COLO829 (cell line): ENCODE measurements at places on chromosomes 7 and 10.

- DNase-seq, result no peak
Measured at GRCh38 chr10:75297021-75297599, 61.4 kb upstream of the COMTD1 start.

- DNase-seq, result no peak
Measured at GRCh38 chr7:95691464-95691863, 80.9 kb upstream of the DYNC1I1 start.

DNA sequence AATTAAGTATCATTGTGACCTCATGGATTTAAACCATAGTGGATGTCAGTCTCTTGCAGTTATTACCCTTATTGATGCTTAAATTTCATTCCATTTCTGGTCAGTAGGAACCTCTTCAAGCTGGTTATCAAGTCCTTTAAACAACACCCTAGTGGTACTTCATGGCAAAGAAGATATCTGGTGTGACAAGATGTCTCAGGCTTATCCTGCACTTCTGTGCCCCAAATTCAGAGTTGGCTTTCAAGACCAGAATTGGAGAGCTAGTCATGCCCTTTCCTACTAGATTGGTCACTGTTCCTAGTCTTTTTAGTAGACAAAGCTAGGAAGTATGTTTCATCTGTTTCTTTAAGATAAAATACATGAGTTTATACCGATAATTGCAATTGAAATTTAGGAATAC, 54.9 kb downstream of the KMT2E start:
- DNase-seq, result no peak

GRCh38 chr7:117639966-117640365, 160.1 kb downstream of the CFTR start:
- DNase-seq, result no peak

DNA sequence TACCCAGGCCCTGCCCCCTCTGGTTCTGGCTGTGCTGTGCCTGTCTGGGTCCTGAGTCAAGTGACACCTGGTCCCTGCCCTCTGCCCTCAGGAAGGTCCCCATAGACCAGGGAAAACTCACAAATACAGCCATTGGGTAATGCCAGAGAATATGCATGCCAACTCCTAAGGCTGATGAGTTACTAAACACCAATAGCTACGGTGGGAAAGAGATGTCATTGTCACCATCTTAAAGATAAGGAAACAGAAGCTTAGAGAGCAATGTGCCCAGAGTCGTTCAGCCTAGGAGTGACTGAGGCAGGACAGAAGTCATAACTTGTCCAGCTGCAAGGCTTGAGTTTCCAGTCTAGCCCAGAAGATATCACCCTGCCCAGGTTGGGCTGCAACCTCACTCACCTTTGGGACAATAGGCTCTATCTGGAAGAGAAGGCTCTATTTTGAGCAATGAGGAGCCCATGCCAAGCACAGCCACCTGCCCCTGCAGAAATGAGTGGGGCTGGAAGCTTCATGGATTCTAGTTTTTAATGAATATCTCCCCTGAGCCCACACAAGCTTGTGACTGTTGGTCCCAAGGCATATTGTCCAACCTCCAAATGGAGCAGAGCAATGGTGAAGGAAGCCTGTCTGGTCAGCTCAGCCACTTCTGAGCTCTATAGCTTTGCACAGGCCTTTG, 42.6 kb downstream of the ZNF273 start:
- DNase-seq, result no peak

DNA sequence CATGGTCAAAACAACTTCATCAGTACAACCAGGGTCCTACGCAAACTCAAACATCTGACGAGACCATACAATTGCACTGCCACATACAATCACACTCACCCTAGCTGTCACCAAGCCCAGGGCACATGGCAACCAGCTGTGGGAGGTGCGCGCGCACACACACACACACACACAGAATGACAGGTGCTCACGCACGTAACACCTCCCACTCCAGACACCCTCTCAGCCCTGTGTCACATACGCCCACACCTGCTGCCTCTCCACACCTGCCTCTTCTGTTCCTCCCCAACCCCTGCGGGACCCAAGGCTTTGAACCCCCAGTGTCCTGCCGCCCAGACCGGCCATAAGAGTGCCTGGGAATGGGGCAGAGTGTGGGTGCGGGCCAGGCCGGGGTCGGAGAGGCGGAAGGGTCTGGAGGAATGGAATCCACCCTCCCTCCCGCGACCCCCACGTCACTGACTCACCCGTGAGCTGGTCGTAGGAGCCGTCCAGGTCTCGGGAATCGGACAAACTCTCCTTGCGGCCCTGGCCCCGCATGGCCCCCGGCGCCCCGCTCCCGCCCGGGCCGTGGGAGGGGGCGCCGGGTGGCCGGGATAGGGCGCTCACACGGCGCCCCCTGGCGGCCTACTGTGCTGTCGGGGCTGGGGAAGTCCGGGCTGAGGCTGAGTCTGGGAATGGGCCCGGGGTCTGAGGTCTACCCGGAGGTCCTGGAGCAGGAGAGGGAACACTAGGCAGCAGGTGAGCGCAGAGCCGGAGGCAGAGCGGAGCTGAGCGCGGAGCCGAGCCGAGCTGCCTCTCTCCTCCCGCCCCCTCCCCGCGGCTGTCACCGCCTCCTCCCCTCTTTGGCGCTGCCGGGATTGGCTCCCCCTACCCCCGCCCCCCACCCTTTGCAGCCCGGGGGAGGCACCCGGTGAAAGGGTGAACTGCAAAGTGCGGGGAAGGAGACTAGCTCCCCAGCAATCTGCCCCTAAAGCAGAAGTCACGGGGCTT, at the start of gene KCNIP2:
TSS of gene KCNIP2 (minus strand) at position 769 of the 990 bp plus-strand sequence. CDS start at position 537, 232 bp downstream.
- DNase-seq, result no peak

DNA sequence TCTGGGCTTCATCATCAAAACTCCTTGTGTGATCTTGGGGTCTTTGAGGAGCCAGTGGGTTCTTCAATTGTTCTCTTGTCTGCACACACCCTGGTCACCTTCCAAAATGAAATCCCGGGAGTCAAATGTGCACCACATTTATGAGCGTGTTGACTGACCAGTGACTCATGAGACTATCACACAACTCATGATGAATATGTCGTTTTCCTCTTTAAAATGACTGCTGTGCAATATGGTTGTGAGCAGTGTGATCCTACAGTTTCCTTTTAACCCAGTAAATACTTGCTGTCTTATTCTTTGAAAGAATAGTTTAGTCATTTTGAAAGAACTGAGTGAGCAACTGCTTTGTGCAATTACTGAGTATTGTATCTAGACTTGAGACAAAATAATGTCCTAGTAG, 149.2 kb downstream of the DYNC1I1 start:
- DNase-seq, result peak; percentile 29

GRCh38 chr7:30352169-30352568, 67.8 kb downstream of the ZNRF2 start:
- DNase-seq, result no peak

DNA sequence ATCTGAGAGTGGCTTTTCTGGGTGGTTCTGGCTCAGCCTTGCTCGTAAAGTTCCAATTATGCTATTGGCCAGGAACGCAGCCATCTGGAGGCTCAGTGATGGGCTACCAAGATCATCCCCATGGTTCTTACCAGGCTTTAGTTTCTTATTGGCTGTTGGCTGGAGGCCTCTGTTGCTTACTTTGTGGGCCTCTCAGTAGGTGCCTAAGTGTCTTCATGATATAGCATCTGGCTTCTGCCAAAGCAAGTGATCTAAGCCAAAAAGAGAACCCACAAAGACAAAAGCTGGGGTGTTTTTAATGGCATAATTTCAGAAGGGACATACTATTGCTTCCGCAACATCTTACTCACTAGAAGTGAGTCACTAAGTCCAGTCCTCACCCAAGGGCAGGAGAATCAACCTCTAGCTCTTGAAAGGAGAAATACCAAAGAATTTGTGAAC, 132.0 kb upstream of the MDFIC start:
- DNase-seq, result no peak

GRCh38 chr10:47409171-47409865, 25.2 kb upstream of the ZNF488 start:
- no peak for DNase-seq

DNA sequence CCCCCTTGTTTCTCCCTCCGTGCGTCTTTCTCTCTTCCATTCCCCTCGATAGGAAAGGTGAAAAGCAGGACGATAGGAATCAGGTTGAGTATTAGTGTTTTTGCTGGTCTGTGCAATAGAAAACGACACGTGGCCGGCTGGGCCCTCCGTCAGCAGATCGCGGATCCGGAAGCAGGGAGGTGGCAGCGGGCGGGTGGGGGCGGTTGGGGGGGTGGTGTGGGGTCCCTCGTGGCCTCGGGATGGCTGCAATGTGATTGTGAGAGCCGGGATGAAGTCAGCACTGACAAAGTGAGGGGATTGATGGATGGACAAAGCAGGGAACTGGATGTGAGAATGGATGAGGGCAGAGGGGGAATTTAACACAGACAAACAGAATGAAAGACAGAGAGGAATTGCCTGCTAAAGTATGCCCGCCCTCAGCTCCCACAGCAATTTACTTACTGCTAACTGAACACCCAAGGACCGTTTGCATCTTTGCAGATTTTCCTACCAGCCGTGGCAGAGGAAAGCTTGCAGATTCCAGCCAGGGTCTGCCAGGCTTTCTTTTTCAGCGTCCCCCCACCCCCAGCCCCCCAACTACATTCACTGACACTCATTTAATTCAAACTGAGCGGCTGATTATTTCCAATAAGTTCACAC, 280.9 kb downstream of the LRMDA start:
- no peak for DNase-seq
